ENCODE measurements at places on chromosomes 2 and 18.

DNA sequence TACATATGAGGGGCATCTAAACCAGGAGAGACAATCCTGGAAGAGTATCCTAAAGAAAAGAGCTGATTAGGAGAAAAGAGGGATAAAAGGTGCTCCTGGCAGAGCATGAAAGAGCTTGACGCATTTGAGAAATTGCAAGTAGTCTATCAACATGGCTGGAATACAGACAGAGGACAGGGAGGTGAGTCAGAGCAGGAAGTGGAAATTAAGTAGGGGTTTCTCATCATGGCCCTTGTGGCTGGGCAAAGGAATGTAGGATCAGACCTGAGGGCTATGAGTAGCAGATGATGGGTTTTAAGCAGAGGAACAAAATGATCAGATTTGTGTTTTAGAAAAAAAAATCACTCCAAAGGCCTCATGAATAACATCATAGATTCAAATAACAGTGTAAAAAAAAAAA, 49.2 kb upstream of the UGP2 start:
- DNase-seq, result no peak

GRCh38 chr18:57150828-57151227, 3.9 kb downstream of the BOD1L2 start:
- peak; percentile 92 for DNase-seq

GRCh38 chr2:221124532-221125240, 447.4 kb downstream of the EPHA4 start:
- DNase-seq, result peak; percentile 73

- no peak for DNase-seq
Observed at GRCh38 chr2:218444692-218445357, 25.9 kb downstream of the VIL1 start.

DNA sequence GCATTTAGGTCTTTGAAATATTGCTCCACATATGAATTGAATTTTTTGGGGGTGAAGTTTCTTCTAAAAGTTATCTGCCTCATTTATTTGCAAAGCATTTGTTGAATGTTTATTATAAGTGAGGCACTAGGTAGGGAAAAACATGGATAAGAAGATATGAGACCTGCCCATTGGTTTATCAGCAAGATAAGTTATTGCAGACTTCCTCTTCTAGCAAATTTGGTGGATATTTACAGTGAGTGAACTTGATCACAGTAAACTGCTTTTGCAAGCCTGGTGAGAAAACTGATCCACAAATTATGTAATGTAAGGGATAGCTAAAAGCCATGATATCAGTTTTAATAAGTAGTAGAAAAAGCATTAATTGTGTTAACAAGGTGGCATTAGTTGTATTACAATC, 364.8 kb downstream of the SOCS6 start:
- DNase-seq, result no peak

- peak; percentile 76 for DNase-seq
Observed at GRCh38 chr2:119820275-119820674, 60.6 kb downstream of the PTPN4 start.

- DNase-seq, result no peak
Observed at GRCh38 chr2:17867133-17867532, 11.3 kb upstream of the KCNS3 start.

DNA sequence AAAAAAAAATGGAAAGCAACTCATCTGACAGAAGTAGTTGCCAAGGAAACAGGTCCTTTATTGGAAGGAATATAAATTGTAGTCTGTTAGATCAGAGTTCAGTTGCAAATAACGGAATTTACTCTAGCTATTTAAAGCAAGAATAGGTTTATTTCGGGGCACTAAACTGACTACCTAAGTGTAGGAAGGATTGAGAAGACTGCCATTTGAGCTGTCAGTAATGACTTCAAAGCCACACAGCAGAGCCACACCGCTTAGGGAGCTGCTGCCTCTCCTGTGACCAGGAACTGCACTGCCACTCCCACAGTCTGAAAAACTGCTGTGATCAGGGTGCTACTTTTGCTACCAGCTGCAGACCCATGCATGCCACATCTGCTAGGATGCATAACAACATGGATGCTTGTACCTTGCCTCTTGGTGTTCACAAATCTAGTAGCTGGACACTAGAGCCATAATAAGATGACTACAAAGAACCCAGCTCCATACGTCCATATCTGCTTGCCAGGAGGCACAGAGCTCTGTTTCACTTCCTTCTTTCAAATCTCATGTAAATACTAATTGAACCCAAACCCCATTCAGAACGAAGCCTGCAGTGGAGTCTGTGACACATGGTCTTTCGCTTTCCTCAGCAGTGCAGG, 2.2 kb downstream of the DSG2 start:
- DNase-seq, result no peak

DNA sequence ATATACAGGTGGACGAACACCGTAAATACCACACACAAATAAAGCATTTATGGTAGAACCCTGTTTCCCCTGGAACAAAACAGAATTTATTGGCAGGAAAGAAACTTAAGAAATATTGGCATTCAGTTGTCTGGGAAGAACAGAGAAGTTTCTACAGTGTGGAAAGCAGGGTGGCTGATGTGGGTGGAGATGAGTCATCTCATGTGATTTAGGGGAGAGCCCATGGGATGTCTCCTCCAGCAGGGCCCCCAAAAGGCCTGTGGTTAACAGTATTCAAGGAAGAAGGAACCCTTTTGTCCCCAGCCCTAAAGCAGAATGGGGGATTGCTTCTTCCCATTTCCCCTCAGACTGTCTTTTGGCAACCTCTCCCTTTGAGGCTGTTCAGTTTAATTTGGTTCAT, 24.2 kb downstream of the SIX3 start:
- DNase-seq, result no peak

GRCh38 chr2:224777559-224777930, 61.4 kb upstream of the CCDC195 start:
- DNase-seq, result no peak

- DNase-seq, result no peak
Observed at GRCh38 chr18:67672155-67672554, 155.6 kb upstream of the DSEL start.

GRCh38 chr2:133484784-133485183, 83.5 kb downstream of the NCKAP5 start:
- no peak for DNase-seq

DNA sequence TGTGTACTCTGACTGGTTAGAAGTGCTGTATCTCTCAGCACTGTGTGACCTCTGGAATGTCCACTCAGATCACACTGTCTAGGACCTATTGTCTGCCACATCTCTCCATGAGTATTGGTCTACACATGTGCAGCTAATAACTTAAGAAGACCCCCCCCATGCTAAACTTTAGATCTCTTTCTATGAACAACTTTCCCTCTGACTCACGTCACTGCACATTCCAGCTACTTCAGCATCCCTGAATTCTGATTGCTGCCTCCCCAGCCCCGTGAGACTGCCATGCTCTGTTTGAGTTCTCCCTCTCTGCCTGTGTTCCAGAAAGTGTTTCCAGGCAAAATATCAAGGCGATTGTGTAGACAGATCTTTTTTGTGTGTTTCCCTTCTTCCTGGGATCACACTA, 41.8 kb downstream of the RAPGEF4 start:
- no peak for DNase-seq

DNA sequence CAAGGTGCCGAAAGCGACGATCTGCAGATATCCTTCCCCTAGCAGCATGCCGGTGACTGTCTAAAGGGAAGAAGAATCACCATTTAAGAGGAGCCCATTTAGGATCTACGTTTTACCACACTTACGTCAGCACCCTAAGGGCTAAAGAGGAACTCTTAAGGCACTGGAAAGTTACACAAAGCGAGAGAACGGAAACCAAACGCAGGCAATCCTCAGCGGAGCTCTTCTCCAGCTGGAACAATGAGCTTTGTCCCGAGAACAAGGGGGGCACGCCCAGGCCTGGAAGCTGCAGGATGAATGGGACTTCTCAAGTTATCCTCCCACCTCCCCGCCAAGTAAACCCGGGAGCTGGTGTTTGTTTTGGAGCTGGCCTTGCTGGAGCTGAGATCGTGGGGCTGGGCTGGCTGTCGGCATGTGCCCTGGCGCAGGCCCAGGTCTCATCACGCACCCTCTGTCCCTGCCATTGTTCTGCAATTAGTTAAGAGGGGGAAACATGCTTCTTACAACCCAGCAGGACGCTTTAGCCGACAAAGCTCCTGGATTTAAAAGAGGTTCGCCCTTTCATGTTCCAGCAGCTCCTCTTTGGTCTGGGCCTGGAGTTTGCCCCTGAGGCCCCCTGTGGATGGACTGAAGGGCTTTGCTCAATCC, 36.4 kb downstream of the PXDN start:
- peak; percentile 83 for DNase-seq

DNA sequence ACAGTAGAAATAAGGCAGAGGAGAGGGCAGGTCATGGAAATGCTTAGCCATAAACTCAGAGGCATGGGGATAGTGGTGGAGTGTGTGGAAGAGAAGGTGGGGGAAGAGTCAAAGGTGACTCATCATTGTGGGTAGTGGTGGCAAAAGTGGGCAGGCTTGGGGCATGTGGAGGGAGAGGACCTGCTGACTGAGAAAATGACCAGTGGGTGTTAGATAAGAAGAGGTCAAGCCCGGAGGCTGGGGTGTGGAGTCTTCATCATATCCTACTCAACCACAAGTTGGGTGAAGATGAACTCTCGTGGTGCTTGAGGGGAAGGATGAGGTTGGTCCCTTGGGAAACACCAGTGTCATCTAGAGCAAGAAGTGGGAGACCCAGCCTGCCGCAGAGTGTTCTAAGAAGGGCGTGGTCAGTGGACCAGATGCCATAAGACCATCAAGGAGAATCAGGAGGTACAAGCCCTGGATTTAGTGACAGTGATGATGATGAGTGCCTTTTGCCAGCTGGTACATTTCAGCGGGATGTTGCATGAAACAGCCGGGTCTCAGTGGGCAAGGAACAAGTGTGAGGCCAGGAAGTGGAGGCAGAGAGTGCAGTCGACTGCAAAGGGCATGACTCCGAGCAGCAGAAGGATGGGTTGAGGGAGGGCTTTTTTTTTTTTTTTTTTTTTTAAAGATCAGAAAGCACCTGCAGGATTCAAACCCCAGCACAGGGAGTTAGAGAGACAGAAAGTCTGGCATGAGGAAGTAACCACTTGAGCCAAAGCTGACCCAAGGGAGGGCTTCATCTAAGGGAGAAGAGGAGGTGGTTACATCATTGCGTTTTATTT, 122.6 kb upstream of the SPRED2 start:
- no peak for DNase-seq

DNA sequence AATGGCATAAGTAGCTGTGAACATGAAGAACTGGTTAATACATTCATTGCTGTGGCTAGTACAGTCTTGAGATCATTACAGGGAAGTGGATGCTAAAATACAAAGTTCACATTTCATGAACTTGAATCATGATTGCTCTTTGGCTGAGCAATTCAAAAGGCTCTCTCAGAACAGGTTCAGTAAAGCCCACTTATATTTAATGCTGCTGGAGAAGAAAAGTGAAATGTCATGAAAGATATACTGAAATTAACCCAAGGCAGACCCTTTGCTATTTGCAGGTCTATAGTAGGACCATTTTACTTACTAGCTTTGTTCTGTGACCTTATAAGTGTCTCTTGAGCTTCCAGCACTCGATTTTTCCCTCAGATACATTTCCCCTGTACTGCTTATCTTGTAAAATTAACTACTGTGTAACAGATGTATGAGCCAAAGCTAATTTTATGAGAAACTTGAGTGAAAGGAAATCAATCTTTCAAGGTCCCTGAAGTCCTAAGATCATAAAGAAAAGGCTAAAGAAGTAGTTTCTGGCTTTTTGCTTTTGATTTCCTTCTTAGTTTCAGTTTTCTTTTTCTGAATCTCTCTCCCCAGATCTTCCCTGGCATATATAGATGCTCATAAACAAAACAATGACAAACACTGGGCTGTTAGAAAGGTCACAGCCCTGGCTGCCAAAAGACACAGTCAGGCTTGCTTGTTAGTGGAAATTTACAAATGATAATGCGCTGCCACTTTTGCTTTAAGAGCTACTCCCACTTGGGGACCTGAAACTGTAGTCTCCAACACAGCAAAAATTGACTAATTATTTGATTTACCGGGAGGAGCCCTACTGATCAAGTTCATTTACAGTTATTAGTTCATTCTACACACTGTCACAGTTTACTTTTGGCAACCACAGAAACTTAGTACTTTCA, 132.7 kb upstream of the XPO1 start:
- DNase-seq, result no peak

- DNase-seq, result no peak
Observed at GRCh38 chr2:169757778-169758177, 24.1 kb downstream of the KLHL23 start.

GRCh38 chr2:54083021-54083420, 32.4 kb upstream of the ACYP2 start:
- DNase-seq, result no peak

DNA sequence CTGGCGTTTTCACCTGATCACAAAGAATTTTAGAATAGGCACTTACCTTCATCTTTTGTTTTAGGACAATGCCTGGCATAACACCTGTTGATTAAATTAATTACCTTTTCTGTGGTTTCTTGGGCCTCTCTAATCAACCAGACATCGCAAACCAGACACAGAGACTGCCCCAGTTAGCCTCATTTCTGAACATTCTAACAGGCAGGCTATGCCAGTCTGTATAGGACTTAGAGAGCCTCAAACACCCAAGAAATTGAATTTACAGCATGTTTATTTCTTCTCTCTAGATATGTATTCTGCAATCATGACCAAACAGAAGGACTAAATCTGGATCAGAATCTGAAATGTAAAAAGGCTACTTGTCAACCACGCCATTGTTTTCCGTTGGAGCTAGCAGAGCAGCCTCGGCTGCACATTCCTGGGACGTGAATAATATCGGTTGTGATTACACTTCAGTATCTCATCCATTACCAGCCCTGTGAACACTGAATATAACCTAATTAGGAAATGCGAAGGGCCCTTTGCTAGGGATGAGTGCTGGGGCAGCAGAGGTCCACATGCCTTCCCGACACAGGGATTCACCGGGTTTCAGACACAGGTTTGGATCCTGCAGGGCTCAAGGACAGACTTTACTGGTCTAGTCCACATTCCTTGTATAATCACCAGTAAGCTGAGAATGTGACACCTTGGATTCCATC, 17.5 kb upstream of the CDC42EP3 start:
- no peak for DNase-seq

GRCh38 chr2:186531257-186531775, 45.3 kb downstream of the ZC3H15 start:
- DNase-seq, result no peak

GRCh38 chr2:70902067-70902442, 33.6 kb upstream of the ATP6V1B1 start:
- DNase-seq, result no peak

- DNase-seq, result peak; percentile 39
Observed at GRCh38 chr2:224645722-224646121, 60.6 kb upstream of the CUL3 start.

DNA sequence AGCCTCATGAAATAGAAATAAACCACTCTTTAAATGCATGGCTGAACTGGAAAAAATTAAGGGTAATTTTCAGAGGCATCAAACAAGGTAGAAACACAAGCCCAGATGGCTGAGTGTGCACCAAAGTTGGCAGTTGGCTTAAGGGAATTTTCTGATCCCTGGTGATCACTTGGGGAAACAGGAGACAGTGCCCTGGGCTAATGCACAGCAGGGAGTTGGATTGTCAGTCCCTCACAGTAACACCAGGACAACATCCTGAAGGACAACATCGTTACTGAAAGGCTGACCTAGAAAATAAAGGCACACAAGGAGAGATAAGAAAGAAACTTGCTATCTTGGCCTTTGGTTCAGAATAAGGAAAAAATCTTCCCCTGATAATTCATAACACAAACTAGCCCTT, 417.0 kb downstream of the SLC4A3 start:
- no peak for DNase-seq

Data from COR-L47 (cell line).